ENCODE measurements at places on chromosomes 3 and 15. TPM values are rescaled to one million over a fixed set of nuclear protein-coding genes. Genes with fewer than 3 reads are reported as not detected.

GRCh38 chr3:72887705-72888545, at the start of gene GXYLT2:
GXYLT2 (plus strand) TSS chr3:72888046; CDS start chr3:72888234, 188 bp downstream.
- DNase-seq: no peak

DNA sequence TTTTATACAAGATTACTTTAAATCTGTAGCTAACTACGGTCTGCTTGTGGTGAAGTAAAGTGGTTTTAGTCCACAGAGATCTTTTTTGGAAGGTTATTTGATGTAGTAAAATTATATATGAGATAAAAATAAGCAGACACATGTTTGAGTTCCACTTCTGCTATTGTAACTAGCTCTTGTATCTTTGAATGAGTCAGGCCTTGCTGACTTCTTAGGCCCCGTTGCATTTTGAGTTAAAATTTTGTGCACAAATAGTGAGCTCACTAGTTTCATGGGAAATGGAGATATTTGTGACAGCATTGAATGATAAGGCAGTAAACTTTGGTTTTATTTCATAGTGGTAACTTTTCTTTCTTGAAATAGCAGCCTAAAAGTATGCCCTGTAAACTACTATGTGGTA, 42.6 kb downstream of the ARIH1 start:
- DNase-seq: no peak

- no peak for DNase-seq
These were observed 161.8 kb downstream of the EPHB1 start for GRCh38 chr3:134956844-134957243.

- no peak for DNase-seq
These were observed 14.8 kb upstream of the UBE2Q2 start for GRCh38 chr15:75828429-75828828.

ST3GAL6 gene
- total RNA-seq: not detected

MESP2 gene
- 0.36 TPM for total RNA-seq

Data from chondrocyte (in vitro differentiated cells).